Stimulated activated CD8-positive, alpha-beta memory T cell treated with anti-CD3 and anti-CD28 coated beads, Interleukin-7, amount 100 ng/mL, for 1 hour (primary cell): ENCODE measurements at places on chromosomes 12 and 14.
A peak's percentile ranks its signal among the peaks of the same experiment; 100 is the strongest.

GRCh38 chr14:68380329-68380741, 412.5 kb downstream of the ZFP36L1 start:
- no peak for DNase-seq

DNA sequence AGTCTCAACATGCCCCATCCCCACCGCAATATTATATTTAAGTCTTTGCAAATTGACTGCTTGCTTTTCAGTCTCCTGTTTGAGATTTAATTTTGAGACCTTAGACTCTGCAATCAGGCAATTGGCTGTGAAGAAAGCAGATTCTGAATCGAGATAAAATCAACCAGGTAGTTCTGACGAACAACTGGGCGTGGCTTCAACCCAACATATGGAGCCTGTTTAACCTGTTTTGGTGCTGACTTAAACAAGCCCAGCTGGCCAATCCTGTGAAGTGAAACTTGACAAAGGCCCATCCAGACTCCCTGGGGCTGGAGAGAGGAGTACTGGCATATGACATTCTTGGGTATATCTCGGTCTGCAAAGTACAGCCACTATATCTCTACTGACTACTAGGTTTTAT, 9.8 kb upstream of the CIPC start:
- DNase-seq = no peak

GRCh38 chr14:67571275-67571990, 28.6 kb downstream of the PIGH start:
- DNase-seq = peak; percentile 46

- DNase-seq = no peak
These were observed 782 bp upstream of the LGR5 start for GRCh38 chr12:71438670-71439361.

DNA sequence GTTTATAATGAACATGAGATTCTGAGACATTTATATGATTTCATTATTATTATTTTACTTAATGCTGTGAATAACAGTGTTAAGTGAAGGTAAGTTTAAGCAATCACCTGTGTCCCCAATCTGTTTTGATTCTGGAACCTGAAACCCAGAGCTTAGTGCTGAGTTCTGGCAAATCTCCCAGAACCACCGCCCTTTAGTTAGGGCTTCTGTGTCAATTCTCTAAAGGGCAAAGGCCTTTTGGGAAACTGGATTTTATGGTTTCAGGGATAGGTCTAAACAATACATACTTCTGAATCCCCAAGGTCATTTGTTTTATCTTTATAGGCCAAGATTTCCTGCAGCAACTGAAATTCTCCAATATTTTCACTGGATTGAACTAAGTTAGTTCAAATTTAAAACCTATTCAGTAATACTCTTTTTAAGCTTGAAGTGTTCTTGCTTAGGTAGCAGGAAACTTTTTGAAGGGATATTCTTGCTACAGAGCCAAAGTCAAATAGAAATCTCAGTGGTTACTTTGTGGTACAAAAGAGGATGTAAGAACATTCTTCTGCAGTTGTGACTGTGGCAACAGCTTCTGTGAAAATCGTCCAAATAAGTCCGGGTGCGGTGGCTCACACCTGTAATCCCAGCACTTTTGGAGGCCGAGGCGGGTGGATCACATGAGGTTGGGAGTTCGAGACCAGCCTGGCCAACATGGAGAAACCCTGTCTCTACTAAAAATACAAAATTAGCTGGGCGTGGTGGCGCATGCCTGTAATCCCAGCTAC, 10.0 kb upstream of the PKP2 start:
- DNase-seq = no peak

GRCh38 chr12:83527810-83528209, 841.1 kb downstream of the TMTC2 start:
- no peak for DNase-seq

- peak; percentile 65 for DNase-seq
These were observed 25.6 kb upstream of the MAP1LC3B2 start for GRCh38 chr12:116533343-116534251.

GRCh38 chr14:105394714-105395537, 3.4 kb upstream of the TEX22 start:
- no peak for DNase-seq

GRCh38 chr14:105527826-105528585, 1.6 kb downstream of the TMEM121 start:
- DNase-seq = peak; percentile 66

DNA sequence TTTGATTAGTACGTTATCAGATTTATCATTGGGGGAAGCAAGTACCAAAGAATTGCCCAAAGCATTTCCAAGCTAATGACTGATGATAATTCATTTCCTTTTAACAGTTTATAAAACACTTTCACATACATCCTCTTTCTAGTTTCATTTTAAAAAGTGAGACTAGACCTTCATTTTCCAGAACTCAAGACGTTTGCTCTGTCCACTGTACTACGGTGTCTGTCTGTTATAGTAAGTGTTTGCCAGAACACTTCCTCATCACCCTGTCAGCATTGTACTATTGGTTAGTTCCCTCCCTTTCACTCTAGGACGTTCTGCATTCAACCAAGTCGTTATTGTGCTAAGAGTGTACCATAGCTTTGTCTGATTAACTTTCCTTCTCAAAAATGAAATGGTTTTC, 81.7 kb upstream of the TMEM263 start:
- DNase-seq = no peak

GRCh38 chr12:115088328-115088994, 404.5 kb upstream of the TBX3 start:
- no peak for DNase-seq

- DNase-seq = no peak
These were observed 50.2 kb downstream of the TTLL5 start for GRCh38 chr14:75711105-75711795.

- DNase-seq = no peak
These were observed 37.1 kb downstream of the FUT8 start for GRCh38 chr14:65449647-65450046.

DNA sequence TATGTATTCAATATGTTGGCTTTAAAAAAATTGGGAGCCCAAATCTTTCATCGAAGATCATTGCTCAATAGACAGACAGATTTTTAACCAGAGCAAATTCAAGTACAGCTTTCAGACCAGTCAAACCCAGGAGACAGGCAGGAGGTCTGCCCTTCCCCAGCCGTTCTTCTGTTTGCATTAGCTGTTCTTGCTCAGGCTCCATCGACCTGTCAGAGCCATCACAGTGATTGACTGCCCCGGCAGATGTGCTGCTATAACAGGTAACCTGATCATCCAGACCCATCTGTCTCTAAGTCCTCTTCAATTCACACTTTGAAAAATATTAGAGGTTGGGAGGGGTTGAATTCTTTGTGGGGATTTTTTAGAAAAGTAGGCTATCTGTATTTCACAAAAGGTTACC, 453.5 kb downstream of the FOXG1 start:
- DNase-seq = no peak

DNA sequence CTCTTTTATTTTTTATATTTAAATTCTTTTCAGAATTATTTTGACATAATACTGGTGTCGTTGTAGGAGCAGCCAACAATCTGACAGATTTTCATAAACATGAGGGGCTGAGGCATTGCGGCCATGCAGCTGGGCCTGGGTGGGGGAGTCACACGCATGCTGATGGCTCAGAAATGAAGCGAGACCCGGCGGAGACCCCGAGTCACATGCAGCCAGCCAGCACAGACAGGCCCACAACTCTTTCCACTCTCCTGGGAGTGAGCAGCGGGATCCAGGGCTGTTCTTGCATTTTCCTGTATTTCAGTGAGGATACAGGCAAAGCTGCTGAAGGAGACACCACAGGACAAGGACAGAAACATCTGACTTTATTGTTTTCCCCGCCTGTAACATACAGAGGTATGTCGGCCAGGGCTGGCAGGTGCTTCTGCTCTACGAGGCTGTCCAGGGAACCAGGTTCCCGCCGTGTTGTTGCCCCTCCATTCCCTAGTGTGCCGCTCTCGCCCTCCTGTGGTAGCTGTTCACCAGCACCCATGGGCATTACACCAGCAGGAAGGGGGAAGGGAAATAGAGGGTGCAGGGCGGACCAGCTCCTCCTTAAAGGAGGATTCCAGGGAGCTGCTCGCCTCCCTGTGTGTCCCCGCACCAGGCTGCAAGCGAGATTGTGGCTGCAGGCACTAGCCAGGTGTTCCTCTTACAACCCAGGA, 30.5 kb downstream of the FZD10 start:
- DNase-seq = no peak

DNA sequence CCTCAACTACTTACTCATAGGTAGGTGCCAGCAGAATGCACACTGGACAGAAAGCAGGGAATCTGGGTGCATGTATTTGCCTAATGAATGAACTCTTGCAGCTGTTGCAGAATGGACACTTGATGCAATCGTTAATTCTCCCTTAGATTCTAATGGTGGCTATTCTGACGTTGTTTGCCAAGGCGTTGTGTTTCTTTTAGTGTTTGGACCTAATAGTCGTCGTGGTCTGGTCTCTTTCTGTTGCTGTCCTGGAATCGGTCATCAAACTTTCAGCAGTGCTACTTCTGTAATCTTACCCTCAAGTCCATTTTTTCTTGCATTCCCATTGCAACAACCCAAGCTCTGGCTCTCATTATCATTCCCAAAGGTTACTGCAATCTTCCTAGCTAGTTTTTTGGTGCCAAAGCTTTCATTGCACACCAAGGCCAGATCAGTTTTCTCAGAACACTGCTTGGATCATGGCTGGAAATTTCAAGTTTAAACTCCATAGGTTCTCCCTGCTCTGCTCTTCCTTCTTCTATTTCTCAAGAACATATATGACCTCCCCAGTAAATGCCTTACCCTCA, 31.3 kb downstream of the BMP4 start:
- no peak for DNase-seq

DNA sequence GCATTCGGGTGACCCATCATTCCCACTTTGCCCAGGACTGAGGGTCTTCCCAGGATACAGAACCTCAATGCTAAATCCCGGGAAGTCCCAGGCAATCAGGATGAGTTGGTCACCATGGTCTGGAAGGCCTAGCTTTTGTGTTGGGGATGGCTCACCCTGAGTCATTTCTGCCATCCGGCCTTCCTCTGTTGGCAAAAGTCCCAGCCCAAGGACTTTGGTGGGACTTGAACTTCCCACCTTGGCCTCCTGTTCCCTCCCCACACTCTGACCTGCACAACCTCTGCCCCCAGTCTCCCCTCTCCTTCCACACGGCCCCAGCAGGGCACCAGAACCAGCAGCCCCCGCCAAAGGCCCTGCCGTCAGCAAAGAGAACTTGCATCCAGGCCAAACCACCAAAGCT, 24.6 kb upstream of the NCOR2 start:
- no peak for DNase-seq

- DNase-seq = no peak
These were observed 10.1 kb downstream of the CCND2 start for GRCh38 chr12:4283512-4284255.

- DNase-seq = no peak
These were observed 553.7 kb downstream of the FOXG1 start for GRCh38 chr14:29320286-29320685.

- no peak for DNase-seq
These were observed 81.9 kb downstream of the CFAP54 start for GRCh38 chr12:96571101-96571862.

GRCh38 chr14:63982156-63982555, 129.4 kb downstream of the SYNE2 start:
- DNase-seq = no peak

DNA sequence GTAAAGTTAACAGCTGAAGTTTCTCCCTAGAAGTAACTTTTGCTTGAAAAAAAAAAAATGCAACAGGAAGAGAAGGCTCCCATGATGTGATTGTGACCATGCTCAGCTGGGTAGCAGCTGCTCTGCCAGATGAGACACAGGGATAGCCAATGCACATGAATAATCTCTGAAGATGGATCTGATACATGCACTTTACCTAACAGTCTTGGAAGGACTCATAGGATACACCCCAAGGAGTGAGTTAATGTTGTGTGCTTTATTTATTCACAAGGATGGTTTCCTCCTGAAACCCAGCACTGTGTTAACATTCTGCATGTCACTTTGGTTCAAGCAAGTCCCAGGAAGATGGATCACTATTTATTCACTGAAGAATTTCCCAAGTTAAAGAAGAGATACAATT, 46.5 kb downstream of the NDUFA12 start:
- no peak for DNase-seq

GRCh38 chr12:16526693-16527092, 79.3 kb downstream of the LMO3 start:
- no peak for DNase-seq

GRCh38 chr14:106318700-106319099, 792.3 kb downstream of the TMEM121 start:
- no peak for DNase-seq

GRCh38 chr12:22635812-22636211, 10.8 kb downstream of the ETNK1 start:
- DNase-seq = no peak

GRCh38 chr12:98296462-98297079, 218.8 kb upstream of the TMPO start:
- DNase-seq = no peak
